ENCODE measurements at places on chromosomes 7 and 10. TPM values are rescaled to one million over a fixed set of nuclear protein-coding genes. Genes with fewer than 3 reads are reported as not detected.

GRCh38 chr10:14360515-14360914, 29.8 kb upstream of the FRMD4A start:
- no peak for DNase-seq

GRCh38 chr7:143512488-143513340, 35.0 kb downstream of the TAS2R41 start:
- no peak for DNase-seq

DNA sequence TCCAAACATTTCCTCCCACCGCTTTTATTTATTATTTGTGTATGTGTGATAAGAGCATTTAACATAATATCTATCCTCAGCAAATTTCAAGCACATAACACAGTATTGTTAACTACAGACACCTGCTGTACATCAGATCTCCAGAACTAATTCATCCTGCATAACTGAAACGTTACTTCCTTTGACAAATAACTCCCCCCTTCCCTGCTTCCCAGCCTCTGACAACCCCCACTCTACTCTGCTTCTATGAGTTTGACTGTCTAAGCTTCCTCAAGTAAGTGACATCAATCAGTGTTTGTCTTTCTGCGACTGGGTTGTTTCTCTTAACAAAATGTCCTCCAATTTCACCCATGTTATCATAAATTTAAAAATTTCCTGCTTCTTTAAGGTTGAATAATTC, 22.1 kb downstream of the C10orf71 start:
- no peak for DNase-seq

GRCh38 chr10:125190414-125190813, 30.1 kb upstream of the CTBP2 start:
- DNase-seq: no peak

DNA sequence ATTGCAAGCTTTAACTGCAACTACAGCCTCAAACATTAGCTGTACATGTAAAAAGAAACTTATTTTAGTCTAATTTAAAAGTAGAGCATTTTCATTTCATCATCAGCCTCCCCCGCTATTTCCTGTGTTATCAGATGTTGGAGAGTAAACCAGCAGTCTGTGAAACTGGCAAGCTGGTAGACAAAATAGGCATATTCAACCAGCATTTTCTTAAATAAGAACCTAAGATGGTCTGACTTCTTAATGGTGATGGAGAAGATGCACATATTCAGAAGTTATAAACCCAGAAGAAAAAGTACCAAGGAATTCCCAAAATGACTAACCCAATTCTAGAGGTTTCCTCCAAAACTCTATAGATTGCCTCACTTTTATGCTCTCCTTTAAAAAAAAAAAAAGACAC, 24.9 kb downstream of the PIK3AP1 start:
- DNase-seq: no peak

- DNase-seq: no peak
These were observed 86.7 kb downstream of the RGS10 start for GRCh38 chr10:119455609-119456434.

- no peak for DNase-seq
These were observed 30.5 kb downstream of the KIAA1217 start for GRCh38 chr10:24239289-24240040.

AKR1C1 gene
- total RNA-seq: 18.4 TPM

SOSTDC1 gene
- not detected for total RNA-seq

GRCh38 chr10:91838199-91838598, 40.0 kb downstream of the TNKS2 start:
- DNase-seq: no peak

TMEM176B gene
- 42.5 TPM for total RNA-seq

DNA sequence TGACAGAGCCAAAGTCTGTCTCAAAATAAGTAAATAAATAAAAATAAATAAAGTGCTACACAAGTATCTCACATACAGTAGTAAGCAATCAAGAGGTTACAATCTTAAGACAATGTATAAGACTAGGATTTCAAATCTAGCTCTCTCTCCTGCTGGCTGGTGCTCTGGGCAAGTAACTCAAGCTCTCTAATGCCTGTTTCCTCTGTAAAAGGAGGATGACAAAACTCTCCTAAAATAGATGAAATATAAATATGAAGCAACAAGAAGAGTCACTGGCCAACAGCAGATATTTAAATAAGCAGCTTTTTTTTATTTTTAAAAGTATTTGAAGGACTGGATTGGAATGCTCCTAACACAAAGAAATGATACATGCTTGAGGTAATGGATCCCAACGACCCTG, 7.2 kb downstream of the SFMBT2 start:
- DNase-seq: no peak

DNA sequence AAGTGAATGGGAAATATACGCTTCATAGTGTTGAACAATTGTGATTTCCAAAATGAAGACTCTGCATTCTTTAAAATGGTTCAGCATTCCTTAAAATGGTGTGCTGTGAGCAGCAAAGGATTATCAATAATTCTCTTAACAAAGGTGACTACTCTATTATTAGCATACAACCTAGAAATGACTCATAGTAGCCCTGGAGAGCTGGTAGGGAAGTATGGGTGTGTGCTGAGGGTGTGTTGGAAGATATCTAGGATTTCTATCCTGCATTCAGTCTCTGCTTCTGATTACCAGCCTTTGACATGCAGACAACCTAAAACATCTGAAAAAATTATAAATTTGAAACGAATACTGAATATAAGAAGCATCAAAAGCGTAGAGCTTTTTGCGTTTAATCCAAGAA, 72.5 kb downstream of the SEMA3D start:
- DNase-seq: no peak

- no peak for DNase-seq
These were observed 18.3 kb downstream of the CPED1 start for GRCh38 chr7:121006711-121007315.

DNA sequence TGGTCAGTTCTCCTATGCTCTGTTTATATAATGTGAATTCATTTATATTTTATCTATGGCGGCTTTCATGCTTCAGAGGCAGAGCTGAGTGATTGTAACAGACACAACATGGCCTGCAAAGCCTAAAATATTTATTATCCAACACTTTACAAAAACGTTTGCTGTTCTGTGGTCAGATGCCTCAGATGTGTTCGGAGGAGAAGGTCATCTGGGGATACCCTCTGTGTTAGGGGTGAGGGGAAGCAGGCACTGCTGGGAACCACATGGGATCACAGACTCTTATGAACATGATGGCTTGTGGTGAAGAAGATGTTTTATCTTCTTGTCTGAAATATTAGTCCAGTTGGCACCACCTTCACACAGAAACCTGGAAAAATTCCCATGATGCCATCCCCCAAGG, 203.4 kb downstream of the PHTF2 start:
- DNase-seq: no peak

- DNase-seq: no peak
These were observed 154.3 kb downstream of the PPP1R3A start for GRCh38 chr7:113764401-113765035.

CTAGE4 gene
- not detected for total RNA-seq

TMEM184A gene
- total RNA-seq: not detected

DNA sequence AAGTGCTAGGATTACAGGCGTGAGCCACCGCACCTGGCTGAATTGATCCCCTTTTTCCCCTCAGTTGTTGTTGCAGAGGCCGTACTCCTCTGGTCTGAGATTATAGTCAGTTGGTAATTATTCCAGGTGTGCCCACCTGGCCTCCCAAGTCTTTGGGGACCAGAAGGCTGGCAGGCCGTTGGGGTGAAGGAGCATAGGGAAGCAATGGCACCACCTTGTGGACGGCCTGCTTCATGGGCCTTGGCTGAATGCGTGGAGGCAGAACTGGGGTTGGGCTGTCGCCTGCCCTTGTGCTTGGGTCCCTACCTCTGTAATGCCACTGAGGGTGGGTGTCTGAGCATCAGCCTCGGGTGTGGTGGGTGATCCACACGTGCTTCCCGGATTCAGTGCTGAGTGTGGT, 125.7 kb downstream of the RGS10 start:
- DNase-seq: no peak

- no peak for DNase-seq
These were observed 217.6 kb downstream of the TCERG1L start for GRCh38 chr10:131093795-131094366.

DNA sequence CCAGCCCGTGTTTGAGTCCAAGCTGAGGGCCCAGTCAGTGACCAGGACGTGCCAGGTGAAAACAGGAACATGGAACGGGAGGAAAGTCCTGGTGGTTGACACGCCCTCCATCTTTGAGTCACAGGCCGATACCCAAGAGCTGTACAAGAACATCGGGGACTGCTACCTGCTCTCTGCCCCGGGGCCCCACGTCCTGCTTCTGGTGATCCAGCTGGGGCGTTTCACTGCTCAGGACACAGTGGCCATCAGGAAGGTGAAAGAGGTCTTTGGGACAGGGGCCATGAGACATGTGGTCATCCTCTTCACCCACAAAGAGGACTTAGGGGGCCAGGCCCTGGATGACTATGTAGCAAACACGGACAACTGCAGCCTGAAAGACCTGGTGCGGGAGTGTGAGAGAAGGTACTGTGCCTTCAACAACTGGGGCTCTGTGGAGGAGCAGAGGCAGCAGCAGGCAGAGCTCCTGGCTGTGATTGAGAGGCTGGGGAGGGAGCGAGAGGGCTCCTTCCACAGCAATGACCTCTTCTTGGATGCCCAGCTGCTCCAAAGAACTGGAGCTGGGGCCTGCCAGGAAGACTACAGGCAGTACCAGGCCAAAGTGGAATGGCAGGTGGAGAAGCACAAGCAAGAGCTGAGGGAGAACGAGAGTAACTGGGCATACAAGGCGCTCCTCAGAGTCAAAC, 5.2 kb downstream of the GIMAP5 start:
- no peak for DNase-seq

MYL7 gene
- not detected for total RNA-seq

AGBL3 gene
- total RNA-seq: 2.8 TPM

ZNF248 gene
- total RNA-seq: 13.9 TPM

- DNase-seq: no peak
These were observed 64.1 kb downstream of the AHR start for GRCh38 chr7:17362439-17363105.

- no peak for DNase-seq
These were observed 88.2 kb downstream of the ELFN1 start for GRCh38 chr7:1758028-1758858.

- no peak for DNase-seq
These were observed 7.0 kb downstream of the NAPEPLD start for GRCh38 chr7:103141753-103142404.

DNA sequence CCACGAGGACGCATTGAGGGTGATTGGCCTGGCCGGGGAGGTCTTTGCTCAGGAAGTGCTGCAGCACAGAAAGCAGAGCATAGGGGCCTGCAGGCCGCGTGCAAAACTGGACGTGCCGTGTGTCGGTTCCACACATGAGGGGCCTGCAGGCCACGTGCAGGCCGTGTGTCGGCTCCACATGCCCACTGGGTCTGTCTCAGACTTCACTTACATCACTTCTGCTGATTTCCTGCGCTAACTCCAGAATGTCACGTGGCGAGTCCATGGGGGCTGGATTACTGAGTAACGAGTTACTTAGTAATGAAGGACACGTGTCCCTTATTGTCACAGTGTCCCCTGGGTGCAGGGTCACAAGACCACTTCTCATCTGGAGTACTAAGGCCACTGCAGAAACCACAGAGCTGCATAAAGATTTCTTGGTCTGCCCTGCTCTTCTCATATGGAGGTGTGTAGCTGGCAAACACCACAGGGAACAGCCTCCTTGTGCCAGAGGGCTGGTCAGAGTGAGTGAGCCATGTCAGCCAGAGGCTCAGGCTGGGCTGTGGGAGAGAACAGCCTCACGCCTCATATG, 60.8 kb downstream of the GDI2 start:
- no peak for DNase-seq

GRCh38 chr10:131561897-131562296, 250.4 kb upstream of the TCERG1L start:
- DNase-seq: no peak

Data from ascending aorta (tissue), 2 donors.